Fibroblast of lung (primary cell): ENCODE measurements at places on chromosomes 1 and 21.

- no peak for DNase-seq
Measured at GRCh38 chr21:35358008-35358407, 308.9 kb upstream of the RUNX1 start.

- no peak for DNase-seq
Measured at GRCh38 chr1:29417971-29418370, 181.6 kb downstream of the PTPRU start.

- DNase-seq = peak; percentile 53
Measured at GRCh38 chr1:115277276-115277675, 60.8 kb downstream of the NGF start.

DNA sequence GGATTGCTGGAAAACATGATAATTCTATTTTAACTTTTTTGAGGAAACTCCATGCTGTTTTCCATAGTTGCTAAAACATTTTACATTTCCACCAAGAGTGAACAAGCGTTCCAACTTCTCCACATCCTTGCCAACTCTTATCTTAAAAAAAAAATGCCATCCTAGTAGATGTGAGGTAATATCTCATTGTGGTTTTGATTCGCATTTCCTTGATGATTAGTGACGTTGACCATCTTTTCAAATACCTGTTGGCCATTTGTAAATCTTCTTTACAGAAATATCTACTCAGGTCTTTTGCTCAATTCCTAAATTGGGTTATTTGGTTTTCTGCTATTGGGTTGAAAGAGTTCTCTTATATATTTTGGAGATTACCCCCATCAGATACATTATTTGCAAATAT lies 77.4 kb upstream of the CLDN14 start:
- peak; percentile 5 for DNase-seq

GRCh38 chr1:152225678-152226077 lies 1.7 kb upstream of the HRNR start:
- no peak for DNase-seq
